ENCODE measurements at places on chromosomes 3 and 15. TPM values are rescaled to one million over a fixed set of nuclear protein-coding genes. Genes with fewer than 3 reads are reported as not detected.
A peak's percentile ranks its signal among the peaks of the same experiment; 100 is the strongest.

The DNAH1 gene
- 9.4 TPM for total RNA-seq

The COL6A6 gene
- total RNA-seq: not detected

The ZNF502 gene
- total RNA-seq: not detected

The LRRC49 gene
- total RNA-seq: 12.5 TPM

The CYP1A1 gene
- 0.18 TPM for total RNA-seq

The CALML4 gene
- total RNA-seq: 1.8 TPM

The PLIN1 gene
- 0.70 TPM for total RNA-seq

The CHDH gene
- 0.81 TPM for total RNA-seq

The FGF7 gene
- 0.32 TPM for total RNA-seq

The RTP1 gene
- total RNA-seq: not detected

The PDE12 gene
- total RNA-seq: 15.8 TPM

The RPSA gene
- 991 TPM for total RNA-seq

The C2CD4A gene
- not detected for total RNA-seq

The SLC28A2 gene
- total RNA-seq: not detected

The PLA2G4B gene
- 3.2 TPM for total RNA-seq

- no peak overlapping the region for H3K4me3 ChIP-seq
- no peak overlapping the region for H3K27ac ChIP-seq
- no peaks in the 10 kb centered on the region for H3K36me3 ChIP-seq
Observed at GRCh38 chr15:33851079-33851478, 117.2 kb upstream of the CHRM5 start.

- DNase-seq: no peak
- H3K27me3 ChIP-seq: peaks cover 19% of the 10 kb centered on the region
- no peaks in the 10 kb centered on the region for H3K36me3 ChIP-seq
- peaks cover 5% of the 10 kb centered on the region for H3K4me1 ChIP-seq
- H3K4me3 ChIP-seq: no peak overlapping the region
- H3K27ac ChIP-seq: no peak overlapping the region
Observed at GRCh38 chr3:10516544-10517452, 11.4 kb upstream of the ATP2B2 start.

GRCh38 chr15:64695561-64695992 is 79.8 kb downstream of the RBPMS2 start:
- H3K4me3 ChIP-seq: no peak overlapping the region
- no peak for DNase-seq
- peaks cover 44% of the 10 kb centered on the region for H3K4me1 ChIP-seq
- H3K36me3 ChIP-seq: peaks cover 4% of the 10 kb centered on the region
- H3K27ac ChIP-seq: no peak overlapping the region
- no peaks in the 10 kb centered on the region for H3K27me3 ChIP-seq

DNA sequence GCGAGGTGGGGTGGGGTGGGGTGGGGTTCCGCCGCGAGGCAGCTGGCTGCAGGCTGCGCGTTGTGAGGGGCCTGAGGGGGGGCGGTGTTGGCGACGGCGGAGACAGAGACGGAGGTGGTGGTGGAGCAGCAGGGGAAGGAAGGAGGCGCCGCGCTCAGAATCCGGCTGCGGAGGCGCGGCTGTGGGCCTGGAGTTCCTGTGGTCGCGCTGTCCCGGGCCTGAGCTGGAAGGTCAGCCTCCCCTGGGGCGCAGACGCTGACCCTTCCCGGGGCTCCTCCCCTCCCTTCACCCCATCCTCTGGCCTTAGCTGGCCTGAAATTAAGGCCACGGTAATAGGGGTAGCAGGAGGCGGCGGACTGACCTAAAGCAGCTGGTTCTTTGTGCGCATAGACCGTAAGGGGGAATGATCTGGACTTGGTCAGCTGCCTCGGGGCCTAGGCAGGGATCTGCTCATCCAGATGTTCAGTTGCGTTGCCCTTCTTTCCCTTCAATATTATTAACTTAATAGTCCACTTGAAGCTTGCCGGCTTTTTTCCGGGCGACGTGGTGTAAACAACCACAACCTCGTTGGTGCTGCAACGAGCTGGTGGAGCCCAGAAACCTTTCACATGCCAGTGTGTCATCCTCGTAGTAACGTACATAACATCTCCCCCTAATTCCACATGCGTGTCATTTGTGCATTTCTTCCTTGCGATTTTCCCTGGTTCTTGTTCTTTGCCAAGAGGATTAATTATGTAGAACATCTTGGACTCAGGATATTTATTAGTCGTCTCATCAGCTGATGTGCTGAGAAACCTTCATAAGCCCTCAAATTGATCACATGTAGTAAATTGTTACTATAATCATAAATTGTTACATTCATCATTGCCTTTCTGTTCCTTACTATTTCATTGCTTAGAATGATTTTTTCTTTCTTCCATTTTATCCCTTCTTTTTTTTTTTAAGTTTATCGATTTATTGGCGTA is 626 bp downstream of the SEC62 start:
- peaks cover 10% of the 10 kb centered on the region for H3K27me3 ChIP-seq
- H3K4me1 ChIP-seq: peaks cover 41% of the 10 kb centered on the region
- DNase-seq: peak; percentile 85

DNA sequence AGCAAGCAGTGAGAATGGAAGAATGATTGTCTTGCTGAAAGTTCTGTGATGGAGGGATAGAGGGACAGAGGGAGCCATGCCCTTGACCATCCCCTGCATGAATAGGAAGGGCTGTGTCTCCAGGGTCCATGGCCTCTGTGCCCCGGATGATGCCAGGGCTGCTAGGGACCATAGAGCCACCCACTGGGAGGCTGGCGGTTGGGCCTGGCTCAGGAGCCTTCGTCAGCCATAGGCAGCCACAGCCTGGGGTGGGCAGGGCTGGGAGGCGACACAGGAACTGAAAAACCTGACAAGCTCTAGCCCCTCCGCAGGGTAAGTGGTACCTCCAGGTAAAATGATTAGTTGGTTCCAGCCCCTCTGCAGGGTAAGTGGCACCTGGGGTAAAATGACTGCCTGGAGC is 19.1 kb upstream of the LAMP3 start:
- no peaks in the 10 kb centered on the region for H3K36me3 ChIP-seq
- no peak for DNase-seq

- no peak overlapping the region for H3K4me3 ChIP-seq
- H3K36me3 ChIP-seq: no peaks in the 10 kb centered on the region
- peaks cover 4% of the 10 kb centered on the region for H3K4me1 ChIP-seq
- no peak overlapping the region for H3K27ac ChIP-seq
Observed at GRCh38 chr15:71186267-71186666, 71.0 kb downstream of the THSD4 start.

DNA sequence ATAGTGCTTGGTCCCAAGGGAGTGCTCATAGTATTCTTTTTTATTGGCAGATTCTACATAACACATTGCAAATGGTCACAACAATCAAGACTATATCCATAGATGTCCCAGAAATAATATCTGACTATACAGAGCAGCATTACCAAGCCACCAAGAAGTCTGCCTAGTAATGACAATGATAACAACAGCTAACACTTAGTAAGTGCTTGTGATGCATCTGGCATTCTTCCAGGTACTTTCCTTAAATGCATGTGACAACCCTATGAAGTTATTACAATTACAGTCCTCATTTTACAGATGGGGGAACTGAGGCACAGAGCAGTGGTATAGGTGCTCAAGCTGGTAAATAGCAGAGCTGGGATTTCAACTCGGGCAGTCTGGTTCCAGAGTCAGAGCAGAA is 49.6 kb upstream of the ICE2 start:
- H3K4me3 ChIP-seq: no peak overlapping the region
- peaks cover 11% of the 10 kb centered on the region for H3K4me1 ChIP-seq
- H3K27me3 ChIP-seq: no peaks in the 10 kb centered on the region
- H3K36me3 ChIP-seq: peaks cover 20% of the 10 kb centered on the region

DNA sequence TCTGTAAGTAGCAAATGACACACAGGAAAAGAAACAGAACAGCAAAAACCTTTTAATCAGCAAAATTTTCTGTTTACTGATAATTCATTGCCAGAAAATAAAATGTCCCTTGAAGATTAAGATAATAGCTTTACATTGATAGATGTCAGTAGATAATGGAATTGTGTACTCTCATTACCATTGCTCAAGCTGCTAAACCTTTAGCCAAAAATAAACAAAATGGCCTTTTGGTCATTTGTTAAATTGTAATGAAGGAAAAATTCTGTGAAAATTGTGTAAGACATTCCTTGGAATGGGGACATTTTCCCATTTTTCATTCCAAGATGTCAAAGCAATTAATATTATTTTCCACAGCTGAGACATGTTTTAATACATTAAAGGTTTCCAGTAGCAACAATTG is 189.8 kb downstream of the PLOD2 start:
- no peak for DNase-seq
- peaks cover 11% of the 10 kb centered on the region for H3K27me3 ChIP-seq
- H3K27ac ChIP-seq: no peak overlapping the region
- H3K4me1 ChIP-seq: peaks cover 10% of the 10 kb centered on the region
- no peaks in the 10 kb centered on the region for H3K36me3 ChIP-seq

GRCh38 chr15:39066677-39067076 is 502.1 kb upstream of the RASGRP1 start:
- no peak overlapping the region for H3K4me3 ChIP-seq
- no peaks in the 10 kb centered on the region for H3K36me3 ChIP-seq
- H3K4me1 ChIP-seq: no peaks in the 10 kb centered on the region
- DNase-seq: no peak
- H3K27ac ChIP-seq: no peak overlapping the region

GRCh38 chr3:182248349-182248880 is 536.7 kb downstream of the SOX2 start:
- H3K27me3 ChIP-seq: no peaks in the 10 kb centered on the region
- no peaks in the 10 kb centered on the region for H3K4me1 ChIP-seq
- H3K4me3 ChIP-seq: no peak overlapping the region

DNA sequence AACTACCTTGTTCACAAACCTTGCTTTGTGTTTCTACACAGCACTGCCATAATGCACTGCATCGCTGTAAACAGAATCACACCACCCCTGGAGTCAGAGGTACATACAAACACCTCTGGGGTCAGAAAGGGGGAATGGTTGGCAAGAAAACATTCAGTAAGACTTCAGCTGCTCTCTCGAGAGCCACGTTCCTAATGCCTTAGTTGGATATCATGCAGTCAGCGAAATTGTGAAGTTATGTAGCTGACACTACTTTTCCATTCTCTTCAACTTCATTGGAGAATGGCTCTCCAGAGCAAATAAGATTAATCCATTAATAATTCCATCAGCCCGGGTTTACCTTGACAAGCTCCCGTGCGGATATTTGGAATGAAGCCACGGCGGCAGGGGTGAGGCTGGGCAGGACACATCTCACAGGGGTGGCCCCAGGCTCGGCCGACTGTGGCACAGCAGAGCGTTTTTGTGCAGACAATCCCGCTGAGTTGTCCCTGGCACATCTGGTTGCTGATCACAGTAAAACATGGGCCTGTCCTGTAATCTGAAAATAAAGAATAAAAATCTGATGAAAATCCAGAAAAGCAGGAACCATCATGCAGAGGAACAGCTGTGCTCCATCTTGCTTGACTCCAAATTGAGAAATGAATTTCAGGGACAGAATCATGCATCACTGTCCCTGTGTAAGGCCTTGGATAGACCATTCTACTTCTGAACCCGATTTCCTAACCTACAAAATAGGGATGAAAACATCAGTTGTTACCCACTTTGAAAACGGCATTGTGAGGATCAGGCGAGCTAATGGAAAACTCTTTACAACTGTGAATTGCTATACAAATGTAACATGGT is 108.0 kb downstream of the FBN1 start:
- H3K27me3 ChIP-seq: no peaks in the 10 kb centered on the region
- H3K4me3 ChIP-seq: no peak overlapping the region
- peak overlapping the region; percentile 91 for H3K27ac ChIP-seq
- H3K36me3 ChIP-seq: peaks cover 58% of the 10 kb centered on the region

- DNase-seq: no peak
- H3K4me3 ChIP-seq: no peak overlapping the region
- H3K4me1 ChIP-seq: no peaks in the 10 kb centered on the region
Observed at GRCh38 chr3:137066092-137066491, 108.3 kb downstream of the IL20RB start.

DNA sequence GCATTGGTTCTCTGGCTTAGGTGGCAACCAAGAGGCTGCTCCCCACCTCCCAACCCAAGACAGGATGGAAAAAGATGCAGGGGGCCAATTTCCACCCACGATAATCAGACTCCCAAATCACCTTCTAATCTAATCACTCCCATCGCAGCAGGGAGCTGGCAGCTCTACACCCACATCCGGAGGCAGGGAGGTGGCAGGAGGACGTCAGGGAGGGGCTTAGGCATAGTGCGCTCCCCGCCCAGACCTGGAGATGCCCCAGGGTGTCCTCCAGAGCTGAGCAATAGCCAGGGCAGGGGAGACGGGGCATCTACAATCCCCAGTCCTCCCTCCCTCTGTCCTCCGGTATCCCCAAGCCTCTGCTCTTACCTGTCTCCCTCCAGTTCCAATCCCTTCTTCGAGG is 70.5 kb upstream of the SEC13 start:
- no peak overlapping the region for H3K27ac ChIP-seq
- no peaks in the 10 kb centered on the region for H3K4me1 ChIP-seq
- peaks cover 29% of the 10 kb centered on the region for H3K27me3 ChIP-seq
- no peaks in the 10 kb centered on the region for H3K36me3 ChIP-seq
- DNase-seq: no peak

- H3K4me3 ChIP-seq: no peak overlapping the region
- no peaks in the 10 kb centered on the region for H3K27me3 ChIP-seq
- DNase-seq: no peak
- H3K27ac ChIP-seq: no peak overlapping the region
Observed at GRCh38 chr3:149170672-149171071, 41.2 kb downstream of the HPS3 start.

GRCh38 chr3:14475621-14476020 is 64.5 kb downstream of the GRIP2 start:
- no peak overlapping the region for H3K4me3 ChIP-seq
- H3K27ac ChIP-seq: no peak overlapping the region
- no peaks in the 10 kb centered on the region for H3K27me3 ChIP-seq
- no peak for DNase-seq

GRCh38 chr3:170012683-170013400 is 25.0 kb upstream of the GPR160 start:
- H3K36me3 ChIP-seq: no peaks in the 10 kb centered on the region
- no peaks in the 10 kb centered on the region for H3K4me1 ChIP-seq
- H3K27ac ChIP-seq: no peak overlapping the region

- no peak overlapping the region for H3K4me3 ChIP-seq
- H3K27me3 ChIP-seq: no peaks in the 10 kb centered on the region
- H3K27ac ChIP-seq: no peak overlapping the region
- H3K36me3 ChIP-seq: no peaks in the 10 kb centered on the region
Observed at GRCh38 chr15:51119120-51119519, 24.4 kb upstream of the TNFAIP8L3 start.

DNA sequence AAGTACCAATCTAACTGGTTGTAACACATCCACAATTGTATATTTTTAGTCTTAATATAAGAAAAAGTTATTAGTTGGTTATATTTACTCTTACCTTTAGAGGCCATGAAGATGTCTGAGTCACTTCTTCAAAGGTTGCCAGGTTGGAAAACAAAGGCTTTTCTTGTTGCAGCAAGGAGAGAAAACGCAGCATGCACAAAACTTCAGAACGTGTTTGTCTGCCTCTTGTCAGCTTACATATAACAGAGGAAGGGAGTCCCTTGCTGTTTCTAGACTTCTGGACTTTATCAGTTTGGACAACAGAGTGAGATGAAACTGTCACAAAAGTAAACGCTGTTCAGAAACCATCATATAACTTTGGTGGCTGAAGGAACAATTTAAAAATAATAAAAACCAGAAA is at the start of gene PLSCR5:
TSS of gene PLSCR5 (minus strand) at position 241 of the 400 bp plus-strand sequence. CDS start at position 107, 134 bp downstream.
- H3K36me3 ChIP-seq: no peaks in the 10 kb centered on the region
- no peaks in the 10 kb centered on the region for H3K4me1 ChIP-seq
- H3K4me3 ChIP-seq: no peak within 1 kb of the TSS

GRCh38 chr3:82376883-82377282 is 615.4 kb upstream of the GBE1 start:
- H3K4me3 ChIP-seq: no peak overlapping the region
- no peak for DNase-seq
- H3K4me1 ChIP-seq: no peaks in the 10 kb centered on the region

GRCh38 chr3:155037508-155038202 is 42.5 kb upstream of the MME start:
- no peak for DNase-seq
- no peak overlapping the region for H3K4me3 ChIP-seq
- no peak overlapping the region for H3K27ac ChIP-seq
- H3K36me3 ChIP-seq: no peaks in the 10 kb centered on the region
- H3K4me1 ChIP-seq: peaks cover 15% of the 10 kb centered on the region

Measured in osteocyte (in vitro differentiated cells).